ENCODE measurements at places on chromosomes 6 and 20. TPM values are rescaled to one million over a fixed set of nuclear protein-coding genes. Genes with fewer than 3 reads are reported as not detected.

Gene CABLES2
- 8.0 TPM for polyA plus RNA-seq

Gene HLA-DQA2
- polyA plus RNA-seq, result not detected

Gene GTSF1L
- not detected for polyA plus RNA-seq

Gene SIRPG
- 0.67 TPM for polyA plus RNA-seq

Gene DLL1
- polyA plus RNA-seq, result 14.7 TPM

Gene KCNK16
- not detected for polyA plus RNA-seq

Gene ZBTB46
- polyA plus RNA-seq, result 12.8 TPM

Gene ALDH5A1
- 6.2 TPM for polyA plus RNA-seq

Gene DDO
- 0.20 TPM for polyA plus RNA-seq

Gene GINS1
- 7.2 TPM for polyA plus RNA-seq

- DNase-seq, result no peak
These were observed at the start of gene DDAH2 for GRCh38 chr6:31728767-31729514. DDAH2 (minus strand) TSS chr6:31729299; CDS start chr6:31729161, 138 bp downstream.

GRCh38 chr6:126027601-126028000 lies 41.3 kb downstream of the TRMT11 start:
- no peak for DNase-seq

DNA sequence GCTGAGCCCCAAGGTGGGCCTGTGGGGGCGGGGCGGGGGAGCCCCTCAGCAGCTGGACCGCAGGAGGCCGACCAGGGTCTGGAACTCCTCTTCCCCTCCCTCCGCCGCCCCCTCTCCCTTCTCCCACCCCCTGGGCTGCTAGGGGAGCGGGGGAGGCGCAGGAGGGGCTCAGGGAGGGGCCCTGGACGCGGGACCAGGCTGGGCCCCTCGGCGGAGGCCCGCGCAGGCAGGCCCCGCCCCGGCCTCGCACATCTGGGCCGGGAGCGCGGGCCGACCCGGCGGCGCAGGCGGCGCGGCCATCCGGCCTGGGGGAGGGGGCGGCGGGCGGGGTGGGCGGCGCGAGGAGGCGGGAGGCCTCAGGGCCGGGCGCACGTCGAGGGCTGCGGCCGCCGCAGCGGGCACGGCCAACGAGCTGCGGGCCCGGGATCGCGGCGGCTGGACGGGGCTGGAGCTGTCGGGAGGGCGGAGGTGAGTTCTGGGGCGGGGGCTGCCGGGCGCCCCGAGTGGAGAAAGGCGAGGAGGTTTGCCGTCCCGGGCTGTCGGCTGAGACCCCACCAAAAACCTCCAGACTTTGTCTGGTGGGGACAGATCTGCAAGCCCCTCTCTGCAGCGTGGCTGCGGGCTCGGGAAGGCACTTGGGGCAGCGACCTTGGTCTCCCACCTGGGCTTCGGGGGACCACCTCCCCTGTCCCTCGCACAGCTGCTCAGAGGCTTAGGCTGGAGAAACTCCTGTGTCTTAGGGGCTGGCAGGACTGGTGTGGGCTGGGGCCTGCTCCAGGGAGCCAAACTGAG lies at the start of gene HSPA12B:
Gene HSPA12B, plus strand, starts transcription at position 359 of the 792 bp plus-strand sequence. CDS start 5,990 bp downstream, outside the sequence.
- peak; percentile 67 for DNase-seq

GRCh38 chr6:28105245-28105639 lies 19.2 kb upstream of the ZSCAN16 start:
- DNase-seq, result no peak

DNA sequence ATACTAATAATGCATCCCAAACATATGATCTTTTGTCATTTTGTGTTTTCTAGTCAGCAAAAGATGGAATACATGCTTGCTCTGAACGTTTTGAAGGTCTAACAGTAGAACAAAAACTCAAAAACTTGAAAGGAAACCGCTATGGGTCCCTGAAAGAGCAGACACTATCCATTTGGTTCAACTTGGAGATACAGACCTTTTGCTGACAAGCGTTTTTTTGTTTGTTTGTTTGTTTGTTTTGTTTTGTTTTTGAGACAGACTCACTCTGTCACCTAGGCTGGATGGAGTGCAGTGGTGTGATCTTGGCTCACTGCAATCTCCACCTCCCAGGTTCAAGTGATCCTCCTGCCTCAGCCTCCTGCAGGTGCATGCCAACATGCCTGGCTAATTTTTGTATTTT lies 644.3 kb upstream of the PTCHD4 start:
- DNase-seq, result no peak

- DNase-seq, result no peak
These were observed 50.6 kb downstream of the GINS1 start for GRCh38 chr20:25457886-25458680.

GRCh38 chr6:34416877-34417371 lies 8.9 kb downstream of the RPS10 start:
- no peak for DNase-seq

GRCh38 chr6:63732336-63732735 lies 96.7 kb downstream of the PHF3 start:
- DNase-seq, result no peak

DNA sequence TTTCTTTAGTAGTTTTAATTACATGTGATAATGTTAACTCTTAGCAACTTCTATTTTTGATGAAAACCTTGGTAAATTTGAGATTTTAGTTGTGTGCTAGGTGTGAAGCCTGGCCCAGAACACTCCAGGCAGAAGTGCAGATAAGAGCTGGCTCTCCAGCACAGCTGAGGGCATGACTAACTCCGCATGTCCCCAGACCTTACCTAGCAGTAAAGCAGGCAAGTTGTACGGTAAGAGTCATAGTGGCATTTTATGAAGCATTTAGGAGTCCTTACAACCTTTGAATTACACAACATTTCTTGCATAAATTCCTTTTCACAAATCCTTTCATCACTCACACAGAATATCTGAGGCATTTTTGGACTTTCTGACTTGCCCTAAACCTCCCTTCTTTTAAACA lies 67.2 kb downstream of the OPRM1 start:
- no peak for DNase-seq

GRCh38 chr6:114058435-114058834 lies 87.5 kb upstream of the HDAC2 start:
- no peak for DNase-seq

GRCh38 chr6:22302838-22303237 lies 6.0 kb upstream of the PRL start:
- DNase-seq, result no peak

DNA sequence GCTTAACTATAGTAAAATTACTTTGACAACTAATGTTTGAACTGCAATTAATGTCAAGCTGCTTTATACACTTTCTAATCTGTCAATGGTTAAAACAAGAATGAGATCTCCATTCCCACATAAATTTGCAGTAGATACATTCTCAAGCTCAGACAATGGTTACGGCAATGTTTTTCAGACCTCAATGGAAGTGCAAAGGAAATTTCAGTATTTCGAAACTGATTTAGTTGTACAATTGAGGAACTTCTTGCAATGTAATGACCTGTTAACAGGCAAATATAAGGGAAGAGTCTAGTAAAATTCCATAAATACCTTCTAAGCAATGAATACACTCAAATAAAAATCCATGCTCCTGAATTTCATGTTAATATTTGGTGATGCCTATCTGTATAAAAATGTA lies 94.7 kb downstream of the ADTRP start:
- no peak for DNase-seq

DNA sequence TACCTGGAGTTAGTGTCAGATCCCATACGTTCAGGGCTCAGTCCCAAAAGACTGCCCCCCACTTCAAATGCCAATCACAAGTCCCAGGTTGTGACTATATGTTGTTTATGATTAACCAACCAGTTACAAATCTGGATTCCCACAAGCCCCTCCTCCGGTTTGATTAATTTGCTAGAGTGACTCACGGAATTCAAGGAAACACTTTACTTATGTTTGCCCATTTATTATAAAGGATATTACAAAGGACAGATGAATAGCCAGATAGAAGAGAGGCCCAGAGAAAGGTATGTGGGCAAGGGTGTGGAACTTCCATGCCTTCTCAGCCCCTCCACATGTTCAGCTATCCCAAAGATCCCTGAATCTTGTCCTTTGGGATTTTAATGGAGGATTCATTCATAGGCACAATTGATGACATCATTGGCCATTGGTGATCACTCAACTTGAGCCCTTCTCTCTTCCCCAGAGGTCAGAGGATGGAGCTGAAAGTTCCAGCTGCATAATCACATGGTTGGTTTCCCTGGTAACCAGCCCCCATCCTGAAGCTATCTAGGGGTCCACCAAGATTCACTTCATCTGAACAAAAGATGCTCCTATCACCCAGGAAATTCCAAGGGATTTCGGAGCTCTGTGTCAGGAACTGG lies 2.0 kb downstream of the ECT2L start:
- no peak for DNase-seq

DNA sequence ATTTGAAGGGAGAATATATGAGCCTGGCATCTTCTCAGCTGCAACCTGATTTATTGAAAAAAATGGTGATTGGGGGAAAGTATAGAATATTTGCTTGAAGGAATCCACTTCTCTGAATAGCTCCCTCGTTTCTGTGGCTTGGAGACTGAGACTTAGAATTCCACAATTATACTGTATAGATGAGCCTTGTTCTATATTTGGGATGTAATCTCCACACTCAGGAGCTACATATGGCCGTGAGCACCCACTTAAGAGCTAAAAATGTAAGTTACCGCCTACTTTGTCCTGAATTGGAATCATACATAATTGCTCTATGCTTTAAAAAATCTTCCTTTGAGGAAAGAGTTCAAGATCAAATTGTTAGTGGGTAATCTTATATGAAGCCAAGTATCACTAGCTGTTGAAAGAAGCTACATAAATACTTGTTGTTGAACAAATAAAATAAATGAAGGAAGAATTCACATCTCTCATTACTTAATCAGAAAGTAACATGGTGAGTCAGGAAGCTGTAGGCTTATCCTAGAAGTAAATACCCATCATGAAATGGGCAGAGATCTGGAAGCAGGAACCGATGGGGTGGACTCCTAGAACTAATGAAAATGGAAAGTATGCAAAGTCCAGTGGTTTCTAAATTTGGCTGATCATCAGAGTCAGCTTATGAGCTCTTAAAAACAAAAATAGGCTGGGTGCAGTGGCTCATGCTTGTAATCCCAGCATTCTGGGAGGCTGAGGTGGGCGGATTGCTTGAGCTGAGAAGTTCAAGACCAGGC lies 254.3 kb downstream of the SOX4 start:
- DNase-seq, result no peak

DNA sequence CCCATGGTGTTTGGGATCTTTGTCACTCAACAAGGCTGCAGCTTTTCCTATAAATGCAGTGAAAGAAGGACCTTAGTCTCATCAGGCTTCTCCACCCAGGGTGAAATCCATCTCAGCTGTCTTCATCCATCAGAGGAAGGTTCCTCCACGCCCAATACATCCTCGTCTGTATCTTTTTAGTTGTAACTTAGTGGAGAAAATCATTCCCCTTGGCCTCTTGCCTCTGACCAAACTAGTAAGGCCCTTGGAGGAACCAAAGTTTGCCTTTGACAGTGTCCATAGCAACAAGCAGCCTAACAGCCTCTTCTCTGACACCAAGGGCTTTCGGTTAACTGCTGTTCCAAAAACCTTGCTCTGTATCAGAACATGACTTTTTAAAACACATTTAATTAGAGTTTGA lies 230.3 kb upstream of the ECI2 start:
- peak; percentile 65 for DNase-seq

DNA sequence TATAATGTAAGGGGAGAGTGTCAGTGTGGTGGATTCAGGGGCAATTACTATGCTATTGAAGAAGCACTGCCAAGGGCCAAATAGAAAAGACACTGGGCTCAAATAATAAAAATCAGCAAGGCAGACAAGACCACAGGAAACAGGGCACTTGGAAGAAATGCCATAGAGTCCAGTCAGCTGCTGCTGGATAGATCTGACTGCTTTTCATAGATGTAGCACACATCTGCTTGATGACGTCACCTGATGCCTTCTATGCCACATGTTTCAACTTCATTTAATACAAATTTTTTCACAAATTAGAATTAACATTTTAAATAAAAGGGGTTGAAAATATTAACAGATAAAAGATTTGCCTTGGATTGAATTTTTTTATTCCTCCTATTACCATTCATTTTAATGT lies 23.9 kb upstream of the AHI1 start:
- no peak for DNase-seq

- no peak for DNase-seq
These were observed 124.5 kb downstream of the PHACTR3 start for GRCh38 chr20:59728722-59729430.

DNA sequence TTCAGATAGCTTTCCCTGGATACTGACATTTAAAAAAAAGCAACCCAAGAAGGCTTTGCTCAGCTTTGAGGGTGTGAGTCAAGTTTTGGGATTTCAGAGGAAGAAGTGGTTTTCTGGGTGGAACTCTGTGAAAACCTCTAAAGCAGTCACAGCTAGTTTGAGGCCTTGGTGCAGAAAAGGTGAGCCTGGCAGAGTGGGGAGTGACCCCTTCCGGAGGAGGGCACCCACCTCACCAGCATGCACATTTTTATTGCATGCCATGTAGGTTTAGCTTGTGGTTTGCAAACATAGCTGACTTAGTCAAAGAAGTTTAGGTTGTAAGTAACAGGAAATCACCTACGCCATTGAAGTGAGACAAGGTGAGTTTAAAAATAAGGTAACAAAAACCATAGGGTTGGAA lies 146.8 kb upstream of the PMEPA1 start:
- no peak for DNase-seq

All from muscle of back (tissue), 13 donors.